ENCODE measurements at places on chromosomes 1 and 21.

GRCh38 chr1:88302843-88303486 lies 381.1 kb upstream of the PKN2 start:
- DNase-seq, result no peak

DNA sequence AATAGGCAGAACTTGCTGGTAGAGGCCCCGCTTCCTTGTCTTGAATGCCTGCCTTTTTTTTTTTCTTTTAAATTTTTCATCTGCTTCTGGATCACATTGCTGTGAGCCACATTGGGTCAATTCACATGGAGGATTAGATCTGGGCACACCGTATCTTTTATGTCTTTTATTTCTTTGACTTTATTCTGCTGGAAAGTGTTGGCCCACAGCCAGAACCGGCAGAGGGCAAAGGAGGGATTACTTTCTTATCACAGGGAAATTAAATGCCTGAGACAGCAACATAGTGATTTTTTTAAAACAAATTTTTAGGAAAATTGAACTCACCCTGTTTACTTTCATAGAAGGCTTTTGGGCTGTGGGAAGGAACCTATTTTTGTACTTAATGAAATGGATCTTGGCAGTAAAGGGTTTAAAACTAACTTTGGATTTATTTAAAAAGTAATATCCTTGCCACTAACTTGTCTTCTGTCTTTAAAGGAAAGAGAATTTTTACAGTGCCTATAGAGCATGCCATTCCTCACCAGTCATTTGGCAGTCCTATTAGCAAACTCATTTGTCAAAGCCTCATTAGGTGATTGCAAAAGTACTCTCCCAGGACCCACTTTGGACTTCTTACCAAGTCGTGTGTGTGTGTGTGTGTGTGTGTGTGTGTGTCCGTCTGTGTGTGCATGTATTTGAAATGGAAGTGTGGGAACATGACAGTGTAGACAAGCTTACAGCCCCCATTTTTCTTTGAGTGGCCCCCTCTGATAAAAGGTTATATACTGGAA lies 68.4 kb downstream of the ST6GALNAC3 start:
- DNase-seq, result no peak

DNA sequence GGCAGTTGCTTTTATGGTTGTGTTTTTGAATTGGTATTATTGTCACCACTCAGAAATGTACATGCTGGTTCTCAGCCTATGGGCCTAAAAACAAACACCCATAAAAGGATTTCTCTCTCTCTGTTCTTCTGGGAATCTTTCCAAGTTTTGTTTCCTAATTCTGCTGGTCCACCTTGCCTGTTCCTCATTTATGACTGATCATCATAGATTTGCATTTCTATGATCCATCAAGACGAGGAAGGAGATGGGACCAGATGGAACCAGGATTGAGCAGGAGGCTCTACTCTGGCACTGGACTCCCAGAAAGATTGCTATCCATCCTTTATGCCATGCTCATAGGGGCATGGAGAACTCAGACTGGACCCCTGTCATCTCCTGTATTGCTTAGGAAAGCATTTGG lies 162.2 kb downstream of the C1orf94 start:
- no peak for DNase-seq

DNA sequence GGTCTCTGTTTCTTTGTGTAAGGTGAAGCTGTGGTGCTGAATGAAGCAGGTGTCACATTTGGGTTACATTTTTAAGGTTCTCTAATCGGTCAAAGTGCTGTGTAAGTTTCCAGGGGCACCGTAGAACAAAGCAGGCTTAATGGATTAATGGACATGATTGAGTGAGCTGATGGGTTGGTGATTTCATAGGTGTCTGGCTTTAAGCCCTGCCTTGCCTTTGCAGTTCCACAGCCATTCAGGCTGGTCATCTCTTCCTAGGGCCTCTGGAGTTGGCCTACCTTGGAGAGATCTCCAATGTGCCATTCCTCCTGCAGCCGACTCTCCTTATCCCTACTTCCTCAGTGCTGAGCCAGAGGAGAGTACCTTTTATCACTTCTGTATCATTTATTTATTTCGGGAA lies 15.2 kb downstream of the GALNT2 start:
- DNase-seq, result no peak
